MM.1S (cell line): ENCODE measurements at places on chromosomes 3 and 15.

- no peak for DNase-seq
Measured at GRCh38 chr3:15940641-15941040, 142.9 kb upstream of the ANKRD28 start.

DNA sequence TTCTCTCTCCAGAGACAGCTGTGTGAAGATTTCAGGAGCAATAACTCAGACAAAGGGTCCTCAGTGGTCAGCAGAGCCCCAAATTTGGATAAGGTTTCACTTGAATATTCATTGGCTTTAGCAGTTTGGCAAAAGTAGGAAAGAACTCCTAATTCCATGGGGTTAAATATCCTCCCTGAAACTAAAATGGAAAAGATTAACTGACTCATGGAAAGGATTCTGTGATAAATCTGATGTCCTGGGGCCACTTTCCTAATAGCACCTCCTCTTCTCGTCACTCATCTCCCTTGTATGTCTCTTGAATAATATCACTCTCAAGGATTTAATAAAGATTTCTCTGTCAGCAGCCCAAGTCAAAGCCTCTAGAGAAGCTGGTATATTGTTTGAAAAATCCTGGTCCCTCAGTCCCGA lies 33.3 kb upstream of the TBC1D23 start:
- no peak for DNase-seq

DNA sequence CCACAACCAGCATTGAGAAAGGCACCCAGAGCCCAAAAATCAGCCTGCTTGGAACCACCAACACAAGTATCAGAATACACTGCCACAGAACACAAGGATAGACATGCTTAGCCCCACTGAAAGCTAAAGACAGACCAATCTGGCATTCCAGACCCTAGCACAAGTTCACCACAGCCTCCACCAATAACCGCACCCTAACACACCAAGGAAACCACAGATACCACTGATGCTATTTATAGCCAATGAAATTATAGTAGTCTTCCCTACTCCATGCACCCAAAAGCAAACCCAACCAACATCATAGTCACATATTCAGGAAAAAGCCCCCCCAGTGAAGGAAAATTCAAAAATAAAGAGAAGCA lies 83.9 kb upstream of the STT3B start:
- DNase-seq, result peak; percentile 70

DNA sequence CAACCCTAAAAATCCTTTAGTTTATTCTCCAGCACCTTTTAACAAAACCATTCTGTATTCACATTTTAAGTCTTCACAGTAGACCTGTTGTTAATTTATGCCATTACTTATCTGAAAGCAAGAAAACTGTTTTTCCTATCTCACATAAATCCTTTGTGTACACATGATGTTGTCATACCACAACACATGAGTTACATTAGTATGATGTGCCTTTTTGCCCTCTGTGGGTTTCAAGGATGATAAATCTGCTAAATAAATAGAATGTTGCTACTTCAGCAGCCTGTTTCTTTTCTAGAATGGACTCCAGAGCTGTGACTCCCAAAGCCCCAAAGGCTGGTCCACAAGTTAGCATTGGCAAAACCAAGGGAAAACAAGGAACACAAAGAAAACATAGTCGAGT lies 151.6 kb downstream of the SERPINI1 start:
- no peak for DNase-seq

- DNase-seq, result no peak
Measured at GRCh38 chr3:126158912-126159454, 21.4 kb downstream of the ALDH1L1 start.
